ENCODE measurements at places on chromosomes 12 and 14.

- DNase-seq, result no peak
Observed at GRCh38 chr12:132288516-132289215, 40.7 kb downstream of the GALNT9 start.

DNA sequence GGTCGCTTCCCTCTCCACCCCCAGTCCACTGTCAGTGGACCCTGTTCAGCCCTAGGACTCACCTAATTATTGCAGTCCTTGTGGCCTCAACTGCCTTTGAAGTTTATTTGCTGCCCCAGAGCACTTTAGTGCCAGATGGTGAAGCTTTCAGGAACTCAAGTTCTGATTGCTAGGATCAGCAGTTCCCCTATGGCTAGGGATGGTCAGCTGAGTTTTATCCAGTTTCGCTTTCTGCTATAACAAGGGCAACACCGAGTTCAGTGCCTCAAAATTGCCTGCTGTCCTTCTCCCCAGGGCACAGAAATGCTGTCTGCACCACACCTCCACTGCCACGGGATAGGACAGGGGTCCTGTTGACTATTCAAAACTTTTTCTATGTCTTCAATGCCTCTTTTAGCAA lies 295.0 kb downstream of the GPHN start:
- DNase-seq, result no peak

GRCh38 chr12:86006727-86007126 lies 132.6 kb downstream of the NTS start:
- DNase-seq, result no peak

GRCh38 chr12:94427501-94428381 lies 31.9 kb downstream of the CEP83 start:
- no peak for DNase-seq

GRCh38 chr14:74586681-74587362 lies 25.2 kb downstream of the LTBP2 start:
- no peak for DNase-seq

GRCh38 chr12:65613692-65614091 lies 210.6 kb upstream of the HMGA2 start:
- no peak for DNase-seq

- DNase-seq, result no peak
Observed at GRCh38 chr14:68956724-68957123, 22.4 kb downstream of the ACTN1 start.

DNA sequence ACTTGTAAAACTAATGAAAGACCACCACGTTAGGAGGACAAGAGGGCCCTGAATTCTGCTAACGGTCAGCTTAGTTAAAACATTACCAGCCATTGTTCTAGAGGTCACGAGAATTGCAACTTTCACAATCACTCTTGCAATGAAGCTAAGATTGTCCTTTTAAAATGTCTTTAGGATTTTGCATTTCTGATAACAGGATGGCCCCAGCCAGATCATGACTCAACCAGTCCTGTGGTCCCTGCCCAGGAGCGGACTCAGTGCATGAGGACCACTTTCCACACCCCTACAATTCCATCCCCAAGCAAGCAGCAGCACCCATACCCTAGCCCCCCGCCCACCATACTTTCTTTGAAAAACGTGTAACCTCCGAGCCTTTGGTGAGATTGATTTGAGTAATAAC lies 28.7 kb downstream of the HSP90AA1 start:
- DNase-seq, result no peak

DNA sequence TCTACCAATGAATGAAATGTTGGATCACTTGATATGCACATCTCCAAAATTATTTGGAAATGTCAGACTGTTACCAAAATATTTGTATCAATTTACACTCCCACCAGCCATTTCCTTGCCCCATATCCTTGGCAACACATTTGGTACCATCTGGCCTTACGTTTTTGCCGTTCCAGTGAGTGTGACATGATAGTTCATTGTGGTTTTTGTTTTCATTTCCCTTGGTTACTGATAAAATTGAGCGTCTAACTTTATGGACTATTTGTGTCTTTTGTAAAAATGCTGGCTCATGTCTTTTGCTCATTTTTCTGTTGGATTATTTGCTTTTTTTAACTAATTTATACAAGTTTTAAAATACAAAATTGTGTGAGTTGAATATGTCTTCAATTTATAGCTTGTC lies 11.0 kb downstream of the KLHDC1 start:
- DNase-seq, result no peak

GRCh38 chr12:108691998-108692808 lies 39.1 kb downstream of the CORO1C start:
- no peak for DNase-seq

DNA sequence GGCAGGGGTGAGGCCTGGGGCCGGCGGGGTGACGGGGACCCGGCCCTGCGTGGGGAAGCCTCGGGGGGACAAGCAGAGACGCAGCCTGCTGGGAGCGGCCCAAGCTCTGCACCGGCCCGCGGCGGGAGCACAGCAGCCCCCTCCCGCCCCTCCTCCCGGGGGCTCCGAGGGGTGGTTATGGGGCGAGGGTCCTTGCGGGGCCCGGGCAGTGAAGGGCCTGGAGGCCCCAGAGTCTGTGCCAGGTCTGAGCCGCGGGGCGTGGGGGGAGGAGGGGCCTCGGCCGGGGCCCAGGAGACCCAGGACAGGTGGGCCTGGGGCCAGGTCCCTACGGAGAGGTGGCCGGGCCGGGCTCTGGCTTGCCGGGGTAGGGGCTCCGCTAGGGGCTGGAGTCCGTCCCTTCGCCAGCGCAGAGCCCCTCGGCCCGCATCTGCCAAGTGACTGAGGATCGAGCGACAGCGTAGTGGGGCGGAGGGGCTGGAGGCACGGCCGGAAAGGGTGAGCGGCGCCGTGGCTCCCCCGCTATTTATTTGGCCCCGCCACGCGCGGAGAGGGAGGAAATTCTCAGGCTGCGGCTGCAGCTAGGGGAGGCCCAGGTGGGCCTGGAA lies 495 bp downstream of the TMEM121 start:
- no peak for DNase-seq

DNA sequence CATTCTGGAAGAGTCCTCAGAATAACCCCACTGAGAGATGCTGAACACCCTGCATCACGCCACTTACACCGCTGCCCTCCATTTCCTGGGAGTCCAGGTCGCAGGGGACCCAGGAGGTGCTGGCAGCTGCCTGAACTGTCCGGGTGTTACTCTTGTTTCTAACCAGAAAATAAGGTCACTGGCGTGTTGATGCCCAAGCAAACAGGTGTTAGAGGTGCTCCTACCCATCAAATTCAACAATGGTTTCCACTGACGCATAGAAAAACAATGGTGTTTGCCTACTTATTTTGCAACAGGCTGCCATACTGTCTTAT lies 23.8 kb downstream of the PITPNM2 start:
- no peak for DNase-seq

DNA sequence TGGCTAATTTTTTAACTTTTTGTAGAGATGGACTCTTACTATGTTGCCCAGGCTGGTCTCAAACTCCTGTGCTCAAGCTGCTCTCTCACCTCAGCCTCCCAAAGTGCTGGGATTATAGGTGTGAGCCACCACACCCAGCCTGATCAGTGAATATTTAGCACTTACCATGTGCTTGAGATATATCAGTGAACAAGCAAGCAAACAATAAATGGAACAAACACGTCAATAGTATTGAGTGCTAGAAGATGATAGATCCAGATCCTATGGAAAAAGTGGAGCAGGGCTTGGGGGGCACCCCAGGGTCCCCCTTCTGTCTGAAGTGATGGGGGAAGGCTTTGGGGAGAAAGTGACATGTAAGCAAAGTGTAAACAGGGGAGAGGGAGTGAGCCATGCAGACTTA lies 83.8 kb downstream of the NT5DC3 start:
- no peak for DNase-seq

DNA sequence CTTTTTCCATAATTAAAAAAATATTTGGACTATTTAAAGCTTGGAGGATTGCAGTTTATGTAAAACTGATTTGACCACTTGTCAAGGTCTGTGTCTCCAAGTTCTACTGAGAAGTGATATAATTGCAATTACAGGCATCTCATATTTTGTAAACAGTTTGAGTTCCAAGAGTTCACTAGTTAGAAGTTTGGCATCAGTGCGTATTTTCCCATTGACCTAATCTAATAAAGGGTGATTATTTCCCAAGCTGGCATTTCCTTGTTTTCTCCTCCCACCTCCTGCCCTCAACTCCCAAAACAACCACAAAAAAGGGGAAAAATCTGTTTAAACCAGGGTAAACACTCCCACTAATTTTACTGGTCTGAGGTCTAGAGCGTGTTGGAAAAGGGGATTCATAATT lies 3.0 kb upstream of the MYF6 start:
- DNase-seq, result no peak

GRCh38 chr12:132154941-132155770 lies 10.9 kb downstream of the NOC4L start:
- DNase-seq, result no peak
